ENCODE measurements at places on chromosomes 3 and 15.

DNA sequence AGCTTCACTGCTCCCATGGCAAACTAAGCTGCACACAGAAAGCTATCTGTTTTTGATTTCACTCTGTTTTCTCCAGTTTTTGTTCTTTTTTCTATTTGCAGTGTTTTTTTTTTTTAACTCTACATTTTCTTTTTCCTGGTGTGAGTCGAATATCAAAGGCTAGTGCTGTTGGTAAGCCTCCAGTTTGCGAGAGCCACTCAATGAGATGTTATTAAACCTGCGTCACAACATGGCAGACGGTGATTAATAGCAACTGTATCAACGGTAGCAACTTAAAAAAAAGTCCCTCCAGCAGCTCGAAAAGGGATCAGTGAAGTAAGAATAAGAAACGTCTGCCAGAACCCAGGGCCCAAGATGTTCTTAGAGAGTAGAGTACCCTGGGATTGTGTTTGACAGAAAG lies 84.1 kb downstream of the MEIS2 start:
- no peak for DNase-seq

GRCh38 chr3:129077222-129077621 lies 16.6 kb downstream of the GP9 start:
- DNase-seq: no peak

DNA sequence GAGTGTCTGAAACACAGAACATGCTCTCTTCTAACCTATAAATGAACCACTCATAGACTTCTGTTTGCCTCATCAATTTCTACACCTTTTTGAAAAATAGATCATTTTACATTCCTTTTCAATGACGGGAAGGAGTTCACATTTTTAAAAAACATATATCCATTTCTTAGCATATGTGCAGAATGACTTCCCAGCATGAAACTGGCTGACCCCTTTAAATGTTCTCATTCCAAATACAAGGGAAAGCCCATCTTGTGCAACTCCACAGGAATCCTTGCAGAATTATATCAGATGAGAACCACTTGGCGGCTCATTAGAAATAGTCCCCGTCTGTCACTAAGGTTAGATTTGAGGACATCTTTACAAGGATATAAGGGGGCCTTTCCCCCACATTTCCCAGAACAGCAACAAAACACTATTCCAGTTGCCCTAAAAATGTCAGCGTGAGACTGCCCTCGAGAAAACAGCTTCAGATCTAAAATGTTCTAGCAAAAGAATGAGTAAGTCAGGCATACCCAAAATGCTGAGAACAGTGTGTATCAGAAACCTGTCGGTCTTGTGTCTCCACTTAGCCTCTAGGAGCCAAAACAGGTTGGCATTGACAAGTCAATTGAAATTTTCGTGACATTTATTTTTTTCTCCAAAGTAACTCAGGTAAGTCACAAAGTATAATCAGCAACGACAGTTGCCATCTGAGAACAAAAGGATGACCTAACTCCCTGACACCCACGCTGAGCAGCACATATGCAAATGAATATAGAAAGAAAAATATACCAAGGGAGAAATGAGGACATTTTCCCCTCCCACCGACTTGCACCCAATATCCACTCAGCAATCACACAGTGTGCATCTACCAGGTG lies 63.1 kb downstream of the FOXP1 start:
- DNase-seq: no peak

- DNase-seq: no peak
Observed at GRCh38 chr3:88443066-88443465, 293.3 kb downstream of the C3orf38 start.

- no peak for DNase-seq
Observed at GRCh38 chr3:159029306-159030026, 227.6 kb downstream of the MFSD1 start.

DNA sequence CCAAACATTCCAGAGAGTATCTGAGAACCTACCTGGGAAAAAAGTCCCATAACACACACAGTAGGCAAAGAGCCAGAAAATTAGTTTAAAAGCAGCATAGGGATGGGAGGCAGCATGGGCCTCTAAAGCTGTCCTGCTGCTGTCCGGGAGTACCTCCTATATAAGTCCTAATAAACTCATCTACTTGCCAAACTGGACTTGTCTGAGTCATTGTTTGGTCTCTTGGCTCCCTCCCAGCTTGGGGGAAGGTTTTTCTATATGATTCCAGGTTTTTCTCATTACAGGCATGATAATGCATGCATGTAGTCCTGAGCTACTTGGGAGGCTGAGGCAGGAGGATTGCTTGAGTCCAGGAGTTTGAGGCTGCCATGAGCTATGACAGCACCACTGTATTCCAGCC lies 17.5 kb upstream of the HACD2 start:
- no peak for DNase-seq

DNA sequence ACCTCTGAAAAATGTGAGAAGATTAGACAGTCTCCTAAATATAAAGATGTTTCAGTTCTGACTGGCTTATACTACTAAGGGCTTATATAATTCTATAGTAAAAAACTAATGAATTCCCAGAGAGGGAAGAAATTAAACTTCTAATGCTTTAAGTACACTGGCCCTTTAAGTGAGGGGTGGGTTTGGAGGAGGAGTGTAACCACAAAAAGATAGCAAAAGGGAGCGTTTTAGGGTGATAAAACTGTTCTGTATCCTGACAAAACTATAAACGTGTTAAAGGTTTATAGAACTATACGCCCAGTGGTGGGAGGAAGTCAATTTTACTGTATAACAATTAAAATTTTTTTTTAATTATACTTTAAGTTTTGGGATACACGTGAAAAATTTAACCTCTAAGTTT lies 45.8 kb downstream of the CEP152 start:
- DNase-seq: no peak

GRCh38 chr3:117537949-117538348 lies 828.4 kb downstream of the TUSC7 start:
- no peak for DNase-seq

DNA sequence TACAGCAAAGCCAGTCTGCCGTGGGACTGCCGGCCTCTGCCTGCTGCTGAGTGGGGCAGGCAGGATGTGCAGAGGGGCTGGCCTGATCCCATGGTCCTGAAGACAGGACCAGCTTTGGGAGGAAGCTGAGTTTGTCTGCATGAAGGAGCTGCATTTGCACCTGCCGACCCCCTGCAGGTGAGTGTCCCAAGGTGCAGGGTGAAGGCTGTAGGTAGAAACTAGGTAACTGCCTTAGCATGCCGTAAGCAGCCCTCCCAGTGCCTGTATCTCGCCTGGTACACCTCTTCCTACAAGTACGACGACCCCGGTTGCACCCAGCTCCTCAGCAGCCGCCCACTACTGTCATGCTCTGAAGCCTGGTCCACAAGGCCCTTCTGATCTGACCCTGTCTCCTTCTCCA lies 34.9 kb downstream of the AMOTL2 start:
- DNase-seq: no peak

GRCh38 chr15:34341381-34342212 lies 1.3 kb downstream of the NOP10 start:
- no peak for DNase-seq

GRCh38 chr3:27758083-27758482 lies 36.0 kb upstream of the EOMES start:
- DNase-seq: no peak

- no peak for DNase-seq
Observed at GRCh38 chr3:9525078-9525477, 28.5 kb downstream of the LHFPL4 start.

DNA sequence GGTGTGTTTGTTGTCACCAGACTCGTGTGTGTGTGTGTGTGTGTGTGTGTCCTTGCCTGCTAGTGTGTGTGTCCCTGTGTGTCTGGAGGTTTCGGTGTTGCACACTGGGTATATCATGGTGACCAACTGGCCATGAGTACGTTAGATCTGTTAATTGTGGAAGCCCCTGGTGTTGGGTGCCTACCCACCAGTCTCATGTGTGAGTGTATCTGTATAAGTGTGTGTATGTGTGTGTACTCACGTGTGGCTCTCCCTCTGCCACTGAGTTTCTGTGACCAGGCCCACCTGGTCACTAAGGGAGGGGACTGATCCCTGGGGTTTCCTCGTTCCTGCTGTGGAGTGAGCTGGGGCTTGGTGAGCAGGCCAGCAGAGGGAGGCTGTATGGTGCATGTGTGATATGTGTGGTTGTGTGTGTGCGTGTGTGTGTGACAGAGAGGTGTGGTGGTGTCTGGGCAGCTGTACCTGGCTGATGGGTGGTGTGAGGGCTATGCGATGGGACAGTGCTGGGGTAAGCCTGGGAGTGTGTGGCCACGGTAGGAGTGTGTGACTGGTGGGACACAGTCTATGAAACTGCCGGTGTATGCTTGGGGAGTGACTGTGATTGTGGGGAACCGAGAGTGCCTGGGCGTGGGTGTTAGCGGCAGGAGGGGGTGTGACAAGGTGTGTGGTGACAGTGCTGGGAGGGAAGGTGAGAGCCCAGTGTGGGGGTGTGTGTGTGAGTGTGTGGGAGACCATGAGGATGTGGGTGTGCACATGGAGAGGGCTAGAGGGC lies 1.8 kb downstream of the PRKCD start:
- DNase-seq: peak; percentile 22

- no peak for DNase-seq
Observed at GRCh38 chr15:39622660-39623516, 42.0 kb downstream of the THBS1 start.

GRCh38 chr3:147369661-147370123 lies 36.7 kb downstream of the ZIC4 start:
- no peak for DNase-seq

GRCh38 chr3:3907023-3907422 lies 107.8 kb downstream of the LRRN1 start:
- DNase-seq: no peak

- no peak for DNase-seq
Observed at GRCh38 chr3:168260859-168261258, 165.1 kb upstream of the GOLIM4 start.

DNA sequence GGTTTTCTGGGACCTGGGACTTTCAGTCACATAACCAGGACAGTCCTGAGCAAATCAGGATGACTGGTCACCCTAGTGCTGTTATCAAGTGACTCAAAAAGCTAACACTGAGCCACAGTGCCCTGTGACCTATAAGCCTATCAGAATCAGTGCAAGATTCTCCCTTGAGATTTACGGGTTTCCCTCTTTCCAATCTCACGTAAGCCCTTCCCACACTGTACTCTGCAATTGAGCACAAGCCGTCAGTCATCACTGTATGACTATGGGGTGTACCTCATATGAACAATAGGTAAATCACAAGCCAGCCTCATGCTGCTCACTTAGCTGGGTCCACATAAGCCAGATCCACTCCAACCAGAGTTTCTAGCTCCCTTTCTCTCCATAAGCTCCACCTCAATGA lies 21.0 kb upstream of the CLDN18 start:
- no peak for DNase-seq

DNA sequence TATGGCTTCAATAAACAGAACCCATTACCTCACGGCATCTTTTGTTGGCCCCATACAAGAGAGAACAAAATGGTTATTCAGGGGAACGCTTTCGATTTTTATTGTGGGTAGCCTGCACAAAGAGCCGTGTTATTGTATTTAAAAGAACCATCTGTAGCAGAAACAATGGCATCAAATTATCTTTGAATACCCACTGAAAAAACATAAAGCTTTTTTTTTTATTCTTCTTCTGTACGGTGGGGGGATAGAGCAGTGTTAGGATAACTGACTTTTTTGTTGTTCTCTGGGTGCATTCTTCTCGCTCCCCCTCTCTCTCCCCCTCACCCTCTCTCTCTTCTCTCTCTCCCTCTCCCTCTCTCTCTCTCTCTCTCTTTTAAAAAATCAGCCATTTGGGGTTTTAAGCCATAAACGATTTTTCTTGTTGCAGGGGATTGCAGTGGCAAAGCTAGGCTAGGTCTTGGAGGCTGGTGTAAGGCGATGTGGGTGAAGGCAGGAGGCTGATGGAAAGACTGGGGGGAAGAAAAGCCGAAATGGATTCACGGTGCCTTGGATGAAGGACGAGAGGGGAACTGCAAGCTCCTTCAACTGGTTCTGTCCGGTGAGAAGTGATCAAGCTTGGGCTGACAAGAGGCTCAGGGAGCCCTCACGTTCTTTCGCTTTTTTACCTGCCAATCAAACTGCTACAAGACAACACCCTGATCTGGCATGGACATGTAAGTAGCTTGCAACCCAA lies 12.4 kb upstream of the SOX2 start:
- DNase-seq: no peak

- no peak for DNase-seq
Observed at GRCh38 chr3:13786811-13787210, 93.1 kb downstream of the WNT7A start.

- no peak for DNase-seq
Observed at GRCh38 chr3:113166719-113167492, 44.5 kb upstream of the BOC start.

DNA sequence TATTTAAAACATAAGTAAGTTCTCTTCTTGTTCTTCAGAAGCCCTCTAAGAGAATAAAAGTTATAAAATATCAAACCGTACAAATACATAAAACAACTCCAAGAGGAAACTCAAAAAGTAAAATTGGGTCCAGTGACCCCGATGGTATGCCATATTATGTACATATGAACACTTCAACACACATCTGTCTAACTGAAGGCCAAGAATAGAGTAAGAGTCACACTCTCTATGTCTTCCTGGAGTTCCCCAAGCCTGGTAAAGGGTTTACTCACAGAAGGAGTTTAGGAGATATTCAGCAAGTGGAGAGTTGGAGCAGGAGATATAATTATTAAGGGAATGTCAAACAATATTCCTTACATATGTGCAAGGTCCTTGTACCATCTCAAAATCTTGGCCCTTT lies 101.3 kb upstream of the EIF1B start:
- DNase-seq: no peak

DNA sequence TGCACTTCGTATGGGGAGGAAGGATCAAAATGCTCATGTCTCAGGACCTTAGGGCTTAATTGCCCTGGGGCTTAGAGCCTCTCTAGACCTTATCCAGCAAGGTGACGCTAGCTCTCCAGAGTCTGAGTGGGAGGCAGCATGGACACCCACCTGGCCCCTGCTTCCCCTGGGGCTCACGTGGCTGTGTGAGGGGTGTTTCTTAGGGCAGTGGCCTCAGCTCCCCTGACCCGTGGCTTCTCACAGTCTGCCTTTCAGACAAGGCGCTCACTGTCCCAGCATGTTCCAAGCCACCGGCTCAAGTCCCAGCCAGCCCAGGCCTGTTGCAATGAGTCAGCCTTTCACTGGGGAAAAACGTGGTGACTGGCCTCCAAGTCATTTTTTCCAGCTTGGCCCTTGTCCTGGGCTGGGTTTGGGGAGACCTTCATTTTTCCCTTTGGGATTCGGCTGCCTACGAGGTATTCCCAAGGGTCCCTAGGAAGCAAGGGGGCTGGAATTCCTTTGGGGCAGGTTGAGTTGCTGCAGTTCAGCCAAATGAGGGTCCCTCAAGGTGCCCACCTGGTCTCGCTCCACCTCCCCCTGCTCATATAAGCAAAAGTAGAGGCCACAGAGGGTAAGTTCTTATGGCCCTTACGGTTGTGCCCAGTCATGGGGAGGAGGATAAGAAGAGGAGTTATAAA lies 15.7 kb downstream of the BHLHE40 start:
- DNase-seq: no peak

GRCh38 chr15:48394970-48395369 lies 63.7 kb downstream of the DUT start:
- DNase-seq: no peak

Data from stimulated activated CD4-positive, alpha-beta T cell treated with anti-CD3 and anti-CD28 coated beads, TNF-alpha, amount 100 ng/mL, for 1 hour (primary cell).